ENCODE measurements at places on chromosomes 3 and 15.

GRCh38 chr3:9241956-9242355 lies 7.5 kb downstream of the SRGAP3 start:
- DNase-seq, result no peak

DNA sequence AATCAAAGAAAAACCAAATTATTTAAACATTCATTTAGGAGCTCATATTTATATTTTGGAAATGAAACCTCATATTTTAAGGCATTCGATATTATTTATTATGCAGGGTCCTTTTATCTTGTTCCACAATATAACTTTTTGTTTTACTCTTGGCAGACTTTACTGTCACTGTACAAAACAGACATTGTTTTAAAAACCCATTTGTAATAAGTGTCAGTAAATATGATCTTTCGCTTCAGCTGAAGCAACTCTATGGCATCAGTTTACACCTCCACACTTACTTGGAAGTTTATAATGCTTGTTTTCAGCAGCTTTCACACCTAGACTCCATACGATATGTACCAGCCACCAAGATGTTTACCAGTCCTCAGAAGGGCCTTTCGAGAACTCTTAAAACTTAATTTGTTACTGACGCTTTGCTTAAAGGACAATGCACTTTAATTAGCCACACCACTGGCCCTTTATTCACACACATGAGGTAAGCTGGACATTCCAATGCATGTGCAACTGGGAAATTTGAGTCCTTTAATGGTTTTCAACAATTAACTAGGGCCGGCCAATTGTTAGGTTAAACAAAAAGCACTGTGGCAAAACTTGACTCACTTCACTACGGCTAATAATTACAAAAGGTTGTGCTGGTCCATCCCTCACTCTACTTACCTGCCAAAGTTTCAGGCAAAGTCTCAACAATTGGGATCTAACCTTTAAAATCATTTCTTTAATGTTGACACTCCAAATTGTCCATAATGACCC lies 16.7 kb downstream of the WWTR1 start:
- no peak for DNase-seq

DNA sequence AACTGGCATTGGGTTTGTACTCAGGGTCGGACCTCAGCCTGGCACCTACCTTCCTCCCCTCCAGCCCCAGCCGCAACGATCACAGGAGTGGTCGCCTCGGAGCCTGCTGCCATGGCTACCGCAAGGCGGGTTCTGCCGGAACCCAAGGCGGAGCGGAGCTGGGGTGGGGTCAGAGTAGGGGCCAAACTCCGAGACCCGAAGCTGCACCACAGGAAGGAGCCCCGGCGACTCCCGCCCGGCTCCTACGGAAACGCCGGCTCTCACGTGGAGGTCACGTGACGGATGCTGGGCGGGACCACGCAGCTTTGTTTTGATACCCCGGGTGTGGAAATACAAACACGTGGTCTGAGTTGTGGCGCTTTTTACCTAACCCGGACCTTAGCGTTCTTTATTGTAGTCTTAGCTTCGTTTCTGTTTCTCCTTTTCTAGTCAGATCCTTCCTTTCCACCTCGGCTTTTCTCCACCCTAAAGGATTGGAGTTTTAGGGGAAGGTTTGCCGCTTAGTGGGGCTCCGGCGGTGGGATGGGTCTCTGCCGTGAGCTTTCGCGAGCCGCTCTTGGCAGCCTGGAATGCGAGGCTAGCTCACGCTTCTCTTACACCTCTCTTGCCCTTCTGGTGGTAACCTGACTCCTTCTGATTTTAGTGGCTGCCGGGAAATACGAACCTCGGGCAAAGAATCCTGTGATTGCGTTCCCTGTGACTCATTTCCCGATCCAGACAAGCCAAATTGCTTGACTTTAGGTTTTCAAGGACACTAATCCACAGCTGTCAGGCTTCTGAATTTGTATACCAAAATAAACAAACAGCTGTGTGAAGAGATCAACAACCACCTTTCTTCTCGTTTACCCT lies at the start of gene HSPBAP1:
Gene HSPBAP1 (minus strand): TSS at position 264 of the 849 bp plus-strand sequence. CDS start 151 bp downstream, at position 113.
- DNase-seq, result peak; percentile 91

GRCh38 chr3:124455891-124456290 lies 274.4 kb upstream of the UMPS start:
- DNase-seq, result no peak

- no peak for DNase-seq
Observed at GRCh38 chr3:184532940-184533732, 28.4 kb upstream of the EPHB3 start.

GRCh38 chr15:100810229-100810628 lies 69.4 kb upstream of the ALDH1A3 start:
- no peak for DNase-seq

- peak; percentile 28 for DNase-seq
Observed at GRCh38 chr15:89399238-89400115, 64.9 kb upstream of the POLG start.

DNA sequence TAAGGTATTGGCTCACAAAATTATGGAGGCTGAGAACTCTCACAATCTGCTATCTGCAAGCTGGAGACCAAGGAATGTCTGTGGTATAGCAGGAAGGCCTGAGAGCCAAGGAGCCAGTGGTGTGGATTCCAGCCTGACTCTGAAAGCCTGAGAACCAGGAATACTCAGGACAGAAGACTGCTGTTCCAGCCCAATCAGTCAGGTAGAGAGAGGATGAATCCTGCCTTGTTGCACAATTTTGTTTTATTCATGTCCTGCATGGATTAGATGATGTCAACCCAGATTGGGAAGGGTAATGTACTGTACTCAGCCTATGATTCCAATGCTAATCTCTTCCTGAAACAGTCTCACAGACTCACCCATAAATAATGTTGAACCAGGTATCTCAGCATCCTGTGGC lies 312.4 kb upstream of the KCNMB2 start:
- DNase-seq, result no peak

Measured in RPMI7951 (cell line).